Iris pigment epithelial cell (primary cell): ENCODE measurements at places on chromosomes 6 and 20.
A peak's percentile ranks its signal among the peaks of the same experiment; 100 is the strongest.

DNA sequence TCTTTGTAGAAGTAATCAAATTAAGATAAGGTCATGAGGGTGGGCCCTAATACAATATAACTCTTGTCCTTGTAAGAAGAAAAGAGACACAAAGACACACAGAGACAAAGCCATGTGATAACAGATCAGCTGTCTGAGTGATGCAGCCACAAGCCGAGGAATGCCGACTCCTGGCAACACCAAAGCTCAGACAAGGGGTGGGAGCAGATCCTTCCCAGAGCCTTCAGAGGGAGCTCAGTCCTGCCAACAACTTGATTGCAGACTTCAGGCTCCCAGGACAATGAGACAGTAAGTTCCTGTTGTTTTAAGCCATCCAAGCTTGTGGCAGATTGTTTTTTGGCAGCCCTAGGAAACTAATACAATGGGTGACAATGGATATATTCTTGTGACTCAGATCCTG is 325.0 kb upstream of the AGPAT4 start:
- DNase-seq, result no peak

DNA sequence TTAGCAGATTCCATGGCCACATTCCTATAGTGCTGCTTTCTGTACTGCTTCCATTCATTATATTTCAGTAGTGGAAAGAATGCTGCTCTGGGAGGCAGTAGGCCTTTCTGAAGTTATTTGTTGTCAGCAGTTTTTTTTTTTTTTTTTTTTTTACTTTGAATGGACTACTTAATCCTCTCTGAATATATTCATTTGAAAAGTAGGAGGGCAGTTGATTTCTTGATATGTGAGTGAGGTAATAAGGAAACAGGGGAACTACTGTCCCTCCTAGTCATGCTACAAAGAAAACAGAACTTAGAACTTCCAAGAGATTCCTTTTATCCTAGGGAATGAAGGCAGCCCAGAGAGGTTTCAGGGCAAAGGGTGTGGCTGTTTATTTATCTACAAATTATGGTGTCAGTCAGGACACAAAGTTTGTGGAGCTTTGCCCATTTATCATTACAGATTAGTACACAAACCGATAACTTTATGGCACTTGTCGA is 155.9 kb downstream of the JARID2 start:
- DNase-seq, result no peak

- DNase-seq, result no peak
These were observed 237.3 kb downstream of the SOD2 start for GRCh38 chr6:159455700-159456274.

GRCh38 chr6:5096482-5096881 is 11.3 kb downstream of the PPP1R3G start:
- no peak for DNase-seq

- peak; percentile 92 for DNase-seq
These were observed 67.7 kb downstream of the PHACTR2 start for GRCh38 chr6:143745166-143746133.

GRCh38 chr6:32622545-32623401 is 14.4 kb upstream of the HLA-DQA1 start:
- peak; percentile 71 for DNase-seq

DNA sequence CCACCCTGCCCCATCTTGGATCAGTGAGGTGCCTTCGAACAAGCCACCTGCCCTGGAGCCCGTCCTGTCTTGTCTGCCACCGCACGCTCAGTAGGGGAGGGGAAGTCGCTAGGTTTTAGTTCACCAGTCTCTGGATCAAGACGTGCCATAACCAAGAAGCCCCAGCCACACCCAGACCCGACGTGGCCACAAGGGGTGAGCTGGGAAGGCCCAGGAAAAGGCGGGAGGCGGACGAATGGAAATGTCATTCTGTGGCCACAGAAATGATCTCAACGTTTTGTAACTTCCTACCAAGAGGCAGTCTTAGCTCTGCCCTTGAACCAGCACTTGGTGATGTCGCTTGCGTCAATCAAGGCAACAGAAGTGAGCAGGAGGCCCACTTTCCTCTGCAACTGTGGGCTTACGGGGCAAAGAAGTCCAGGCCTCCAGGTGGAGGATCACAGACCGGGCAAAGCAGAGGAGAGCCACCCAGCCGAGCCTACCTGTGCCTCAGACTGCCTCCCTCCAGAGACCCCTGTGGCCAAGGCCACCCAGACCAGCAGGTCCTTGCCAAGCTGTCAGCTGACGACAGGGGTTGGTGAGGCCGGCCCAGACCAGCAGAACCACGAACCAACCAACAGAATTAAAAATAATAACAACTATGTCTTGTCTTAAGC is 14.5 kb downstream of the GMEB2 start:
- peak; percentile 59 for DNase-seq

DNA sequence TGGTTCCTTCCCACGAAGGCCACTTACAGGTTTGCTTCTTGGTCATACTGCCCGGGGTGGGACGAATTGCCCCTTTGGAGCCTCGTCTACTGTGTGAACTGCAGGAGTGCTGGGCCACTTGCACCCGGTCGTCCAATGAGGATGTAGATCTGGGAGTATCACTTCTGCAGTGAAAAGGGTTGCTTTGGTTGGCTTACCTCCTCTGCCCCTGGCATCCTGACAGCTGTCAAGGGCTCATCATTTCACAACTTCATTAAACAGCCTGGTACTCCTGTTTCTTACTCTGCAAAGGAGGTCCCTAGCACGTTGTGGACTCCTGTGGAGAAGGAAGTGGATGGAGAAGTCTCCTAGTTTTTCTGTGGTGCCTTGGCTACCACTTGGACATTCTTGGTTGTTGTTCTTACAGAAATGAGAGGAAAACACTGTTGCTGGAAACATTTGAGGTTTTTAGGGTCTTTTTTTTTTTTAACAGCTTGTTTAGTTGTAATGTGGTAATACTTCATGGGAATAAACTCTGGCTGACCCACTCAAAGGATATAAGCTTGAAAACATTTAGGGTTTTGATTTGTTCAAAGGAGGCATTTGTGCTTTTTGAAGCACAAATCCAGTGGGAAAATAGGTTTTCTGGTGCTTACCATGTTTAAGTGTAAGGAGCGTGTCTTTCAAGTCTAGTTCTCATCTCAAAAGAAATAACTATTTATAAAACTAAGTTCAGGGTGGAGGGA is 60.7 kb downstream of the AKAP12 start:
- DNase-seq, result peak; percentile 45

DNA sequence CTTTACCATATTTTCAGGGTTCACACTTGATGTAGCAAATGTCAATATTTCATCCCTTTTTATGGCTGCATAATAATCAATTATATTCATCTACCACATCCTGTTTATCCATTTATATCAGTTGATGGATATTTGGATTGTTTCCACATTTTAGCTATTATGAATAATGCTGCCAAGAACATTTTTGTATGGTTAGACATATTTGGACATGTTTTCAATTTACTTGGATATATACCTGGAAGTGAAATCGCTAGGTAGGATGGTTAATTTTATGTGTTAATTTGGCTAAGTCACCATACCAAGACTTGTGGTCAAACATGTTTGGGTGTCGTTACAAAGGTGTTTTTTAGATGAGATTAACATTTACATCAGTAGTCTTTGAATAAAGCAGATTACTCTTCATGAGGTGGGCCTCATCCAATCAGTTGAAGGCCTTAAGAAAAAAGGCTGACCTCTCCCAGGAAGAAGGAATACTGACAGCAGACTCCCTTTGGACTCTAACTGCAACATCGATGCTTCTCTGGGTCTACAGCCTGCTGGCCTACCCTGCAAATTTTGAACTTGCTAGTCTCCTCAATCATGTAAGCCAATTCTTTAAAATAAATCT is 196.5 kb downstream of the BACH2 start:
- DNase-seq, result peak; percentile 33

DNA sequence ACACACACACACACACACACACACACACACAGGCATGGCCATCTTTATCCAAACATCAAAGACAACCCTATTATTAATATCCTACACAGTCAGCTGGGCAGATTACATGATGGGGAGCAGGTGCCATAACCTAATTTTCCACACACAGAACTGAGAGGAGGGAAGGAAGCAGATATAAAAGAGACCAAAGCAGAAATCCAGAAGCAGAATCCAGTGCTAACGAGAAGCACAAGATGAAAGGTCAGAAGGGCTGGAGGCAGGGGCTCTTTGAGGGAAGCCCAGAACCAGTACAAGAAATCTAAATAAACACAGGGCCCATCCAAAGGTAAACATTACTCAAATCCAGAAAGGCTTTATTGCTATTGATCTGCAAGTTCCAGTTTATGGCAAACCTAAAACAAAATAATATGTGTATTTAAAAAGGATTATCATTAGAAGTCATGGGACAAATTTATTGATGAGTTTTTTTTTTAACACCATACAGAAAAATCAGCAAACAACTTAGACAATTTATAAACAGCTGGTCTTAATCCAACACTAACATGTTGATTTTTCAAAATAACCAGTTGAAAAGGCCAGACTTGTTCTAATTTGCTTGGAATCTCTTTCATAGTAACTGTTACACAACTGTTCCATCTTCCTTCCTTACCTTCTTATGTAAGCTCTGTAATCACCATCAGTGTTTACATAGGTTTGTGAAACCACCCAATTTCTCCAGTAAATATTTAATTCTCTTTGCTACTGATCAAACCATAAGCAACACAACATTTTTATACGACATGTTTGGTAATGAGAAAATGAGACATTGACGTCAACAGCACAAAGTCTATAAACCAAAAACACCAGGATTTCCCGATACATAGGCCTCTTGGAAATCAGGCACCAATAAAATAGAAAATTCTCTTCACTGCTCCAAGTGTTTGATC is 34.2 kb downstream of the SLC23A2 start:
- peak; percentile 75 for DNase-seq

- no peak for DNase-seq
These were observed 70.3 kb upstream of the ELOVL5 start for GRCh38 chr6:53419026-53419425.

GRCh38 chr6:30167101-30167500 is 3.8 kb downstream of the TRIM15 start:
- no peak for DNase-seq

GRCh38 chr6:56025795-56026194 is 150.4 kb upstream of the BMP5 start:
- no peak for DNase-seq

DNA sequence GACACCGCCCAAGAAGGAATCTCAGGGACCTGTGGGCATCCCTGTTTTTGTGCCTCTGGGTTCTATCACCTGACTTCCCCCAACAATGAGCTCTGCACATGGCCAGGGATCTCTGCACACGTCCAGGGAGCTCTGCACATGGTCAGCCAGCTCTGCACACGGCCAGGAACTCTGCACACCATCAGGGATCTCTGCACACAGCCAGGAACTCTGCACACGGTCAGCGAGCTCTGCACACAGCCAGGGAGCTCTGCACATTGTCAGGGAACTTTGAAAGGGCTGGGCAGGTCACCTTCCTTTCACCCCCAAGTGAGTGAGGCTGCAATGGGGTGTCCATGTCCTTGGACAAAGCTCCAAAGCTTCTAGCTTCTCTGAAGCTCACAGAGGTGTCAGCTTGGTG is 5.2 kb upstream of the SLCO4A1 start:
- no peak for DNase-seq

- DNase-seq, result peak; percentile 62
These were observed 254.5 kb downstream of the TMEM242 start for GRCh38 chr6:157068691-157069324.

- no peak for DNase-seq
These were observed 2.2 kb upstream of the EPB41L2 start for GRCh38 chr6:131065112-131065823.

GRCh38 chr6:30548375-30548774 is 7.9 kb downstream of the GNL1 start:
- DNase-seq, result peak; percentile 53

DNA sequence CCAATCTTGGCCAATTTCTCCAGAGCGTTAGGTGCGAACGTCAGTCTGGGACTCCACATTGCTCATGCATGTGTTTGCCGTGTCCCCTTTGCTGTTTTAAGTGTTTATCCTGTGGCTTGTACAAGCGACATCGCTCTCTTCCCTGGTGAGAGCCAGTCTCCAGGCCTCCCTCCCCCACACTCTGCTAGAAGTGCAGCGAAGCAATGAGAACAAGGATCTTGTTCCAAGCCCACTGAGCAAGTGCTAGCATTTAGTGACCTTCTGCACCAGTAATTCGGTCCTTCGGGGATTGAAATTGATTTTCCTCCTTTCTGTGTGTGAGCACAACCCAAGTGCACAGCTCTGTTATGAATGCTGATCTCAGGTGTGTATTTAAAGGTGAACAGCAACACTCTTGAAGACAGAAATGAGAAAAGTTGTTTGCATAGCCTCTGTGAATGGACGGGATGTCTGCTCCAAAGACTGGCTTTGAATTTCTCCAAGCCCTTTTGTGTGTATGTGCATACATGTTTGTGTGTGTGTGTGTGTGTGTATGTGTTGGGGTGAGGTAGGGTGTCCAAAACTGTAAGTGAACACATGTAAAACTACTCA is 29.0 kb downstream of the CD83 start:
- no peak for DNase-seq
